ENCODE measurements at places on chromosomes 2 and 18. TPM values are rescaled to one million over a fixed set of nuclear protein-coding genes. Genes with fewer than 3 reads are reported as not detected.

GRCh38 chr2:15763106-15763821, 171.6 kb downstream of the DDX1 start:
- no peaks in the 10 kb centered on the region for H3K4me1 ChIP-seq
- no peak for DNase-seq

DNA sequence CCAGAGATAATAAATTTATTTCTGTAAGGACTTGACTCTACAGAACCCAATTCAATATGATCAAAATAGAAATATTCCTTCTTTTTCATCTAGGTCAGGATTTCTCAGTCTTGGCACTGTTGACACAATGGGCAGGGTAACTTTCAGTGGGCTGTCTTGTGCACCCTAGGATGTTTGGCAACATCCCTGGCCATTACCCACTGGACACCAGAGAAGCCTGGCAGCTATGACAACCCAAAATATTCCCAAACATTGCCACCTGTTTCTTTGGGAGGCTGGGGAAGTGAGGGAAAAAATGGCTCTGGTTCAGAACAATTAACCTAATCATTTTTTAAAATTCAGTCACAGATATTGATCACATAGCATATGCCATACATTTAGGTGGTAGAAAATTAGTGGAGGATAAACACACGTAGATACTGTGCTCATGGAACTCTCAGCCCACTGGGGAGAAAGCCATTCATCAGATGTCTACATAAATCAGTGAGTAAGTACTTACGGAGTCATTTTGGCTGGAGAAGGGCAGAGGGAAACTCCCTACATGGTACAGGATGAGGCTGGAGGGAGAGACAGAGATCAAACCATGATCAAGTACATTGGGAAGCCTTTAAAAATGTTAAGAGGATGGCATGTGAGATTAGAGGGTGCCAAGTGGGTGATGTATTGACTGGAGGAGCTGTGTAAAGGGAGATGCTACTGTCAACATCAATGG, 718 bp upstream of the TNP1 start:
- DNase-seq = no peak
- peaks cover 18% of the 10 kb centered on the region for H3K4me1 ChIP-seq
- H3K36me3 ChIP-seq = no peaks in the 10 kb centered on the region
- no peaks in the 10 kb centered on the region for H3K27me3 ChIP-seq

DNA sequence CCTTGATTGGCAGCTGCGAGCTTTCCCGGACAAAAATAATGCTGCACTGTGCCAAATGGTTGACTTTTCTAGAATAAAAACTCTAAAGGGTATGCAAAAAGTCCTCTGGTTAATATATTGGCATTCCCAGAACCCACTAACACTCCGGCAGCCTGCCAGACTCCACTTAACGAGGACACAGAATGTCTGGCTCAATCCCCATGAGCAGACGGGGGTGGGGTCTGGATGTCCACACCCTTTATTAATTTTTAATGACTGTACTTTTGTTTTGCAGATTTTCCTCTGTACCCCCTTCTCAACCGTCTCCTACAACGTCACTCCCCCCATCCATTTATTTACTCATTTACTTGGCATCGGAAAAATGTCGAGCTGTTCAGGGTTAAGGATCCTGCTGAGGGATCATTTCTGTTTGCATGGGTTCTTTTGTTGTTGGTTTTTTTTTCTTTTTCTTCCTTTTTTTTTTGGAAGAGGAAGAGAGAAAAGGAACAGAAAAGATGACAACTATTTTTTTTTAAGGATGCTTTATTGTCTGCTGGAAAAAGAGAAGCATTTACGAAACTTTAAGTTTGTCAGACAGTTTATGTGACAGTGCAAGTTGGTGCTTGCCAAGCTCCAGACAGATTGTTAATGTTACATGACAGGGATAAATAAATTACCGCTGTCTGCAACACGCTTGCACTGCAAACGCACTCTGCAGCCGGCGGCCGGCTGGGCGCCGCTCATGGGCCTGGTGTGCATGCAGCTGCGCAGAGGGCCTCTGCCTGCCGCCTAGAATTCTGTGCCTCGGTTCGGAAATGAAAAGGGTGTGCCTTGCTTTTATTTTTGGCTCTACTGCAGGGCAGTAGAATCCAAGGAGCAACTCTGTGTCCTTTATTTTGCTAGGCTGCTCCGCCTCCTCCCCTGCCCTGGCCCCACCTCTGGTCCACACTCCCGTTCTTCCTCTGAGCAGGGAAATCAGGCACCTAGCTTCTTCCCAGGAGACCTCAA, 3.6 kb downstream of the LDLRAD4 start:
- peak overlapping the region; percentile 89 for H3K27ac ChIP-seq
- no peaks in the 10 kb centered on the region for H3K27me3 ChIP-seq
- peak overlapping the region; percentile 27 for H3K4me3 ChIP-seq
- peaks cover 62% of the 10 kb centered on the region for H3K4me1 ChIP-seq
- DNase-seq = peak; percentile 93

- peaks cover 55% of the 10 kb centered on the region for H3K4me1 ChIP-seq
- no peak overlapping the region for H3K27ac ChIP-seq
- H3K4me3 ChIP-seq = no peak overlapping the region
Observed at GRCh38 chr2:24508878-24509277, 17.8 kb downstream of the NCOA1 start.

The SLC39A6 gene
- 39.1 TPM for total RNA-seq

DNA sequence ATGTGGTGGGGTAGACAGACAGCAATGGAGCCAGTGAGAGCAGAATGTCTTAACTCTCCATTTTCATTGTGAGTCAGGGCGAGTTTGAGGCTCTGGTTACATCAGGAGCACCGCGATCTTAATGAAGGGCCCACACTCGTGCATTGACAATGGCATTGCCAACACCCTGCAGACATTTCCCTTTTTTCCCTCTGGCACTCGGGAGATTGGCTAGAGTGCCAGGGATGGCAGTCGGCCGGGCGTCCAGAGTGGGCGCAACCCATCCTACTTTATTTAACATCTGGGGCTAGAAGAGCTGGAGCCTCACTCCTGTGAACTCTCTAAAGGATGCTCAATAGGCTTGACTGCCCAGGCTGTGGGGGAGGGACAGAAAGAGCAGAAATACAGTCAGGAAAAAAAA, 9.7 kb downstream of the PROKR1 start:
- H3K4me1 ChIP-seq = no peaks in the 10 kb centered on the region
- no peaks in the 10 kb centered on the region for H3K36me3 ChIP-seq
- no peak for DNase-seq
- no peak overlapping the region for H3K27ac ChIP-seq
- H3K4me3 ChIP-seq = no peak overlapping the region

- no peak overlapping the region for H3K27ac ChIP-seq
- no peaks in the 10 kb centered on the region for H3K27me3 ChIP-seq
- H3K36me3 ChIP-seq = no peaks in the 10 kb centered on the region
- H3K4me1 ChIP-seq = peaks cover 6% of the 10 kb centered on the region
- no peak for DNase-seq
Observed at GRCh38 chr2:177633111-177633510, 240.5 kb downstream of the AGPS start.

GRCh38 chr2:69780921-69781320, 39.0 kb downstream of the ANXA4 start:
- H3K36me3 ChIP-seq = peaks cover 4% of the 10 kb centered on the region
- no peaks in the 10 kb centered on the region for H3K27me3 ChIP-seq
- peaks cover 1% of the 10 kb centered on the region for H3K4me1 ChIP-seq
- H3K4me3 ChIP-seq = no peak overlapping the region
- peak; percentile 26 for DNase-seq

- no peak overlapping the region for H3K27ac ChIP-seq
- no peaks in the 10 kb centered on the region for H3K36me3 ChIP-seq
- H3K4me1 ChIP-seq = no peaks in the 10 kb centered on the region
- H3K27me3 ChIP-seq = no peaks in the 10 kb centered on the region
- H3K4me3 ChIP-seq = no peak overlapping the region
Observed at GRCh38 chr2:191086706-191087105, 64.1 kb downstream of the STAT4 start.

The ANKRD23 gene
- 2.2 TPM for total RNA-seq

- H3K27me3 ChIP-seq = no peaks in the 10 kb centered on the region
- H3K36me3 ChIP-seq = no peaks in the 10 kb centered on the region
- no peak overlapping the region for H3K4me3 ChIP-seq
- DNase-seq = no peak
Observed at GRCh38 chr2:189913821-189914220, 129.6 kb downstream of the PMS1 start.

GRCh38 chr2:120177001-120177621, 46.1 kb downstream of the TMEM185B start:
- H3K4me1 ChIP-seq = peaks cover 10% of the 10 kb centered on the region
- DNase-seq = no peak
- H3K36me3 ChIP-seq = peaks cover 39% of the 10 kb centered on the region
- no peaks in the 10 kb centered on the region for H3K27me3 ChIP-seq
- peak overlapping the region; percentile 15 for H3K4me3 ChIP-seq

- H3K36me3 ChIP-seq = no peaks in the 10 kb centered on the region
- H3K27me3 ChIP-seq = no peaks in the 10 kb centered on the region
- peaks cover 24% of the 10 kb centered on the region for H3K4me1 ChIP-seq
- H3K4me3 ChIP-seq = peak overlapping the region; percentile 58
Observed at GRCh38 chr2:218368621-218369153, 12.0 kb downstream of the CATIP start.

GRCh38 chr2:64914247-64914646, 75.0 kb upstream of the SLC1A4 start:
- no peak overlapping the region for H3K4me3 ChIP-seq
- H3K27me3 ChIP-seq = no peaks in the 10 kb centered on the region
- no peaks in the 10 kb centered on the region for H3K36me3 ChIP-seq
- H3K27ac ChIP-seq = no peak overlapping the region
- H3K4me1 ChIP-seq = peaks cover 4% of the 10 kb centered on the region
- DNase-seq = no peak

GRCh38 chr2:174300114-174300513, 34.6 kb upstream of the SP9 start:
- no peak overlapping the region for H3K27ac ChIP-seq
- no peaks in the 10 kb centered on the region for H3K4me1 ChIP-seq
- H3K36me3 ChIP-seq = no peaks in the 10 kb centered on the region
- no peak overlapping the region for H3K4me3 ChIP-seq
- no peak for DNase-seq
